ENCODE measurements at places on chromosomes 16 and 17.
A peak's percentile ranks its signal among the peaks of the same experiment; 100 is the strongest.

- peak; percentile 24 for DNase-seq
Measured at GRCh38 chr17:7173687-7174602, 5.2 kb downstream of the ASGR1 start.

DNA sequence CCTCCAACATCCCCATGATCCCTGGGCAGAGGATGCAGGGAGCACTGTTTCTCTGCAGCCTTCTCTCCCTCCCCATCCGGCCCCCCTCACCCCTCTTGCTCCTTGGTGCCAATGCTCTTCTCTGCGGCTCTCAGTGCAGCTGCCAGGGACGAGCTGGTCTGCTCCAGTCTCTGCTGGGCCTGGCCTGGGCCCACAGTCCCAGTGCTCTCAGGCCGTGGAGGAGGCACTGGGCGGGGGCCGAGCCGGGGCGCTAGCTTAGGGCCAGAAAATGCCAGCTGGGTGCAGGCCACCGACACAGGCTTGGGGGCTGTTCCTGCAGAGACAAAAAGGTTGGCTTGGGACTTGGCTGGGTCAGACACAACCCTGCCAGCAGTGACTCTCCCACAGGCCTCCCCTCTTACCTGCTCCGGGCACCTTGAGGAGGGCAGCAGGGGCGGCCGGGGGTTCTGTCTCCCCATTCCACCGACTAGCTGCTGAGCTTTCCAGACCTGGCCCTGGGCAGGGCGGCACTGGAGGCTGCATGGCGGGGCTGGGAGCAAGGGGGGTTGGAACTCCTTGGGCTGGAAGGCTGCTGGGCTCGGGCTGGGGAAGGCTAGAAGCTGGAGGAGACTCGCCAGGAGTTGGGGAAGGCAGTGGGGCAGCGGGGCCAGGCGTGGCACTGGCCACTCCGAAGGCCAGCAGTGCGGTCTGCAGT, 13.8 kb downstream of the CASKIN2 start:
- DNase-seq, result no peak

GRCh38 chr17:15930426-15930825, 14.5 kb upstream of the ADORA2B start:
- no peak for DNase-seq

DNA sequence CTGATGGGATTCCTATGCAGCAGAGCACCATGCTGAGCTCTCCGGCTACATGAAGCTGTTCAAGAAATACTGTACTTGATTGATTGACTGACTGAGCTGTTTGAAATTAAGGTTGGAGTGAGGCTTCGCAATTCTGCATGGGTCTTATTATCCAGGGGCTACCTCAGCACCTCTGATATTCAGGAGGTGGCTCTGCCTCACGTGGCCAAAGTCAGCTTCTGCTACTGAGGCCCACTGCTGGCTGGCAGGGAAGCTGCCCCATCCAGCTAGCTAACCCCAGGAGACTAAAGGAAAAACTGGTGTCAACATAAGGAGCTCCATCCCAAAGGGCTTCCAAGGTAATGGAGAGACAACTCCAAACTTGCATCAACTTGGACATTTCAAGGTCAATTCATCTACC, 66.2 kb upstream of the TRAP1 start:
- no peak for DNase-seq

DNA sequence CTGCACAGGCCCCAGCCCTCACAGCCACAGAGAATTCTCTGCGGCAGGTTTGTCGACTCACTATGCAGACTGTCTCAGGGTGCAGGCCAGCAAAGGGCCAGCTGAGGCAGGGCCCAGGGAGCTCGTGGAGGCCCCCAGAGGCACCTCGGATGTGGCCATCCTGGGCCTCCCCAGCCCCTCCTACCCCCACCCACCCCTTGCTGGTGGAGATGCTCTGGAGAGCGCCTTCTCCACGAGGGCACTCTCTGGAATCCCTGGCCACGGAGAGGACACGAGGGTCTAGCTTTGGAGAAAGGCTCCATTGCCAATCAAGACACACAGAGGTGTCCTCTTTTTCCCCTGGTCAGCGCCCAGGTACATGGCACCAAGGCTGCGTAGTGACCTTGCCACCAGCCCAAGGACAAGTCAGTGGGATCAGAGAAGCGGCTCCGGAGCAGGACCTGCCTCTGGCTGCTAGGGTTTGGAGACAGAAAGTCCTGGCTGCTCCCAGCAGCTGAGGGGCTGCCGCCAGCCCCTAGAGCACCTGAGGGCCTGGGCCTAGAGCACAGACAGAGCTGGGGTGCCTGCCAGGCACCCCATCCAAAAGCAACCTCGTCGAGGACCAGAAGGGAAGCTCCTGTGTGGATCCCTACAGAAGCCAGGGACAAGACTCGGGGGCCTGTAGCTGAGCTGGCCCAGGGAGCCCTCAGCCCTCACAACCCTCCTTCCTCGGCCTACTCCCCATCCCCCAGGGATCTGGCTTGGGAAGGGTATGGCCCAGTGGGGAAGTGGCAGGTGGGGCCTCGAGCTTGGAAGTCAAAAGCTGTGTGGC, 18.7 kb downstream of the ARL2BP start:
- DNase-seq, result no peak

GRCh38 chr17:55254375-55254774, 10.4 kb upstream of the HLF start:
- DNase-seq, result no peak

DNA sequence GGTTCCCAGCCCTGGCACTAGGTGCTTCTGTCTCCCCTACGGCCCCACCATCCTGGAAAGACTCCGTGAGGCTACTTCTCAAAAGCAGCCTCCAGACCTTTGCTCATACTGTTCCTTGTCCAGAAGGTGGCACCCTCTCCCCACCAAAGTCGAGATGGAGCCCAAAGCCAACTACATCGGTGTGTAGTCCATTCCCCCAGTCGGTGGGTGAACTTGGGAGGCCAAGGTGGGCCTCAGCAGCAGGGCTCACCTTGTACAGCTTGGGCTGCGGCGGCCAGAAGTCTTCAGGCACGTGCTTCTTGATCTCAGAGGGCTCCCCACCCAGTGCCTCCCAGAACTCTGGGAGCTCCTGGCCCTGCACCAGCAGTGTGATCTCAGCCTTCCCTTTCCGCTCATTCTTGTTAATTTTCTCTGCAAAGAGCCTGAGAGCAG, 10.2 kb downstream of the FLII start:
- DNase-seq, result peak; percentile 28

- no peak for DNase-seq
Measured at GRCh38 chr16:46947900-46948547, 25.4 kb downstream of the DNAJA2 start.

GRCh38 chr16:75088934-75089333, 27.6 kb downstream of the LDHD start:
- no peak for DNase-seq

GRCh38 chr17:7295230-7296180, 1.1 kb upstream of the YBX2 start:
- DNase-seq, result no peak

GRCh38 chr17:83126275-83126811, 46.9 kb downstream of the METRNL start:
- DNase-seq, result no peak

- no peak for DNase-seq
Measured at GRCh38 chr17:11598274-11599221, at the start of gene DNAH9. DNAH9 (plus strand) TSS chr17:11598470; CDS start chr17:11598499, 29 bp downstream.

DNA sequence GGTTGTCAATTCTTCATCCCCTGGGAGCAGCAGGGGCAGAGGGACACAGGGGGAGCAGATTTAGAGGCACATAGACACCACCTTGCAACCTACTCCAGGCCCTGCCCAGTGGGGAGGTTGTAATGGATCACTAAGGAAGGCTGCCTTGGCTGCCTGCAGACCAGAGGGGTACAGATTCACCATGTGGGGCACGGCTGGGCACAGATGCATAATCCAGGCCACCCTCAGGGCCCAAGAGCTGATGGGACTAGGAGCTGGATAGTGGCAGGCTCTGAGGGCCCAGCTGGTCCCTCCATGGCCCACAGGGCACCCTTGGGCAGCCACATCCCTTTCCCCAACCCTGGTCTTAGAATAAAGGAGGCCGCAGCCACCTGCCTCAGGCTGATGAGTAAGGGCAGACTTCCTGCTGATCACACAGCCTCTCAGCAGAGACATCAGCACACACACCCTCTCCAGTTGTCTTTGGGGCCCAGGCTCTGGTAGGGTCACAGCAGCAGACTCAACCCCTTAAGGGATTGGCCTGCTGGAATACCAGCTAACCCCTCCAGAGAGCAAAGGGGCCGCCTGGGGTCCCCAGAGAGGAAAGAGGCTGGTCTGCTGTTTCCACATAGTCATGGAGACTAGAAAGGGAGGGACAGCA, 224.9 kb downstream of the GSG1L start:
- no peak for DNase-seq

- no peak for DNase-seq
Measured at GRCh38 chr16:48901712-48902374, 291.9 kb upstream of the N4BP1 start.

- DNase-seq, result no peak
Measured at GRCh38 chr16:72234387-72234786, 62.4 kb upstream of the PMFBP1 start.

- DNase-seq, result no peak
Measured at GRCh38 chr16:48960830-48961229, 320.8 kb downstream of the CBLN1 start.

- DNase-seq, result no peak
Measured at GRCh38 chr17:70929226-70929625, 759.9 kb downstream of the KCNJ2 start.
